ENCODE measurements at places on chromosomes 6 and 20. TPM values are rescaled to one million over a fixed set of nuclear protein-coding genes. Genes with fewer than 3 reads are reported as not detected.

CRISP2 gene
- not detected for total RNA-seq

NUS1 gene
- 12.7 TPM for total RNA-seq

DNA sequence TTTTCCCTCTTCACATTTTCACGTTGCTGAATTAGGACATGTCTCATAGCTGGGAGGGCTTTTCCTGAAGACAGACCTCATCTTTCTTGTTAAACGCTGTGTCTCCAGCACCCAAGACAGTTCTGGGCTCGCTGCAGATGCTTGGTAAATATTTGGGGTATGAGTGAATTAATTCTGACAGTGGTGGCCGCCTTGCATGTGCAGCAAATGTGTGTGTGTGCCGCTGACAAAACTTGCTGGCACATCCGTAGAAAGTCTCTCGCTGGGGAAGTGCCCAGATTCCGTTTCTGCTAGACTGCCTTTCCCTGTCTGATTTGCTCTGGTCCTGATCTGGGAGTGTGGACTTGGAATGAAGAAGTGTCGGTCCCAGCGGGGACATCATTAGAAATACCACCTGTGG lies 48.2 kb upstream of the ZNFX1 start:
- DNase-seq: no peak

DNA sequence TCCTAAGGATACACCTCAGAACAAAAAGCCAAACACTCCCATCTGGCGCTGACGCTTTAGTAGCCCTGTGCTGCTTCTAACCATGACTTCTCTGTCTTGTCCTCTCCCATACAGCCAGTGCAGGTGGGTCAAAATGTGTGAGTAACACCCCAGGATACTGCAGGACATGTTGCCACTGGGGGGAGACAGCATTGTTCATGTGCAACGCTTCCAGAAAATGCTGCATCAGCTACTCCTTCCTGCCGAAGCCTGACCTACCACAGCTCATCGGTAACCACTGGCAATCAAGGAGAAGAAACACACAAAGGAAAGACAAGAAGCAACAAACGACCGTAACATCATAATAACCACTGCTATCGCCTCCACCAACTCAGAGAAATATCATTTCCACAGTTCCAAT lies 1.4 kb downstream of the DEFB132 start:
- DNase-seq: no peak

SLC22A7 gene
- total RNA-seq: 0.16 TPM

- no peak for DNase-seq
Observed at GRCh38 chr6:33521489-33522091, 58.5 kb downstream of the BAK1 start.
